NCI-H1048 (cell line): ENCODE measurements at places on chromosomes 16 and 17.

DNA sequence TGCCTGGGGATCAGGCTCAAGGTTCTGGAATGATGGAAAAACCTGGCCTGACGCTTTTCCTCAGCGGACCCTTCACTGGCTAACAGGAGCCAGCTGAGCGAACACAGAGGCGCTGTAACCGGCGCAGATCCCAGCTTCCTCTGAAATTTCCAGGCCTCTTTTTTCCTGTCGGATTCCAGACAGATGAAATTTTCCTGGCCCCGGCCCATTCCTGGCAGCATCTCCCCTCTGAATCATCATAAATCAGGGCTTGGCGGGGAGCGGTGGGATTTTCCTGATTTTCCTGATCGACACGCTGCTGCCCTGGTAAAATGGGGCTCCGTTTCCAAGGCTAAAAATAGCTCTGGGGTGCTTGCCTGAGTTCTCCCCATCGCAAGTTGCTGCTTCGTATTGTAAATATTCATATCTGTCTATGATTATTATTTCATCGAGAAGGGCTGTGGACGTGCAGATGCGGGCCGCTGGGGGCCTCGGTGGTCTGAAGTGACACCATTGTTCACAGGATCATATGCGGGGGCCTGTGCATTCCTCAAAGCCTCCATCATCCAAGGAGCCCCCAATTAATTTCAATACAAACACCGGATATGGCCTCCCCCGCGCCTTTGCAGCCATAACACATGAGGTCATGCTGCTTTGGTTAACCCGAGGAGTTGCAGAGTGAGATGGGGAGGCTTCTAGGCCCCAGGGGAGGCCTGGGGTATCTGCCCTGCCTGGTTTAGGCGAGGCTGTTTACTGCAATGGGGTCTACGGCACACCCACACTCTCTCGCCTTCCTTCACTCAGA, 45.8 kb upstream of the ETV4 start:
- DNase-seq: no peak

- no peak for DNase-seq
These were observed 325.4 kb downstream of the SEC14L1 start for GRCh38 chr17:77466140-77466539.

DNA sequence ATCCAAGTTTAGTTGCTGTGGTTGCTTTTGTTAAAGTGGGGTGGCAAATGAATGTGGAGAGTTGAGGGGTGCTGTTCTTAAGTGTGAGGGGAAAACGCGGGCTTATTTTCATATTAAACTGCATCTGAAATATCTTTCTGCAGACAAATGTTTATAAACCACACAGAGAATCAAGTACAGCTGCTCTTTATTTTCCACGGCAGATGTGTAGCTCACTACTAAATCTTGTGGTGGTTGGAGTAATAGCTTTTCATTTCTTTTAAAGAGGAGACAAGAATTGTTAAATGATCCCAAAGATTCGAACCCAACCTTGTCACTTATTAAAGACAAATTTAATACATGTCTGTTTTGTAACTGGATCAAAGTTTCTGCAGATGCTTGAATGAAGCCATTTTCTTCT, 2.1 kb downstream of the CLTC start:
- no peak for DNase-seq

DNA sequence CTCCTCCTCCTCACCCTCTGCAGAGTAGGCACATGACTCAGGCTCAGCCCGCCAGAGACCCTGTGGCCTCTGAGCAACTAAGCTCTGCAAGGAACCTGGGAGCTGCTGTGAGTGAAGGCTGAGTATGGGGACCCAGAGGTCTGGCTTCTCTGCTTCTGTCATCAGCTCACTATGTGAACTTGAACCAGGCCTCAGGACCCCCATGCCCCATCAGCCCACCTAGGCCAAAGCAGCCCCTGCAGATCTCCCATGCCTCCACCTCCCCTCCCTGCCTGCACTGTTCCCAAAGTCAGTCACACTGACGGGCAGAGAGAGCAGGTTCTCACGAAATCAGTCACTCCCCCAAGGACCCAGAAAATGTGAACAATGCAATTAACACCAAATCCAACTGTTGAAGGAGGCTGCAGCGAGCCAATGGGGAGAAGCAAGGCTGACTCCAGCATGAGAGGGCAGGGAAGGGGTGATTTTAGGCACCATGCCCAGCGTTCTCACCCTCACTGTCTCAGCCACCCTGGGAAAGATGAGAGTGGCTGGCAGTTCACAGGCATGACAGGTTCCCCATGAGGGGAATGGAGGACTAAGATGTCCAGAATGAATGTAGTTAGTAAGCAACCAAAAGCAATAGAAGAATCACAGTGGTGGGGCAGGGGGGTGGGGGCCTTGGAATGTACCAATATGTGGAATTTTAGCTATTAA, 60.6 kb downstream of the BEAN1 start:
- DNase-seq: no peak

- no peak for DNase-seq
These were observed 59.0 kb downstream of the PHKB start for GRCh38 chr16:47519996-47520679.

- DNase-seq: no peak
These were observed 1.0 kb downstream of the HOXB8 start for GRCh38 chr17:48613862-48614694.

- no peak for DNase-seq
These were observed 4.5 kb downstream of the ZNF267 start for GRCh38 chr16:31877876-31878642.
